Fibroblast of the aortic adventitia (primary cell): ENCODE measurements at places on chromosomes 11 and 22.

GRCh38 chr11:91563176-91563575 lies 661.4 kb upstream of the FAT3 start:
- no peak for DNase-seq

DNA sequence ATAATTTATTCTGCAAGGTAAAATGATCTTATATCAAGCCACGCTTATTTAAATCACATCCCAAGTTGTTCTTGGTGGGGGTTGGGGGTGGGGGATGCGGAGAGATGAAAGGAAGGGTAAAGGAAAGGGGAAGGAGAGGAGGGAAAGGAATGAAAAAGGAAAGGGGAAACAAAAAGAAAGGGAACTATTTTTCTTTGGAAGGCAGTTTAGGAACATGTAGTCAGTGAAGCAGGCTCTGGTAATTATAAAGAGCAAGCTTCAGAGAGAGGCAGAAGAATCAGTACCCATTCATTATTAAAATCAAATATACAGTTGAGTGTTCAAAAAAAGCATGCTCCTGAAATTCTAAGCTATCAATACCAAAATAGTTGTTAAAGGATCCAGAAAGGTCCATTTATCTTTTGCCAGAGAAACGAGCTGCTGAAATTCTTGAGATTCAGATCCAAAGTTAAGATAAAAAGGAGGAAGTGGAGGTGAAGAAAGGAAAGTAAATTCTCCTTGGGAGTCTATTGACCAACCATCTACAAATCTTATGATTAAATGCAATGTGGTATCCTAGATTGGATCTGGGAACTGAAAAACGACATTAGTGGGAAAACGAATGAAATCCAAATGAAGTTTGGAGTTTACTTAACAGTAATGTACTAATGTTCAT lies 107.4 kb downstream of the SGSM3 start:
- no peak for DNase-seq

- DNase-seq: no peak
Observed at GRCh38 chr22:35479985-35480550, 60.6 kb upstream of the RASD2 start.

DNA sequence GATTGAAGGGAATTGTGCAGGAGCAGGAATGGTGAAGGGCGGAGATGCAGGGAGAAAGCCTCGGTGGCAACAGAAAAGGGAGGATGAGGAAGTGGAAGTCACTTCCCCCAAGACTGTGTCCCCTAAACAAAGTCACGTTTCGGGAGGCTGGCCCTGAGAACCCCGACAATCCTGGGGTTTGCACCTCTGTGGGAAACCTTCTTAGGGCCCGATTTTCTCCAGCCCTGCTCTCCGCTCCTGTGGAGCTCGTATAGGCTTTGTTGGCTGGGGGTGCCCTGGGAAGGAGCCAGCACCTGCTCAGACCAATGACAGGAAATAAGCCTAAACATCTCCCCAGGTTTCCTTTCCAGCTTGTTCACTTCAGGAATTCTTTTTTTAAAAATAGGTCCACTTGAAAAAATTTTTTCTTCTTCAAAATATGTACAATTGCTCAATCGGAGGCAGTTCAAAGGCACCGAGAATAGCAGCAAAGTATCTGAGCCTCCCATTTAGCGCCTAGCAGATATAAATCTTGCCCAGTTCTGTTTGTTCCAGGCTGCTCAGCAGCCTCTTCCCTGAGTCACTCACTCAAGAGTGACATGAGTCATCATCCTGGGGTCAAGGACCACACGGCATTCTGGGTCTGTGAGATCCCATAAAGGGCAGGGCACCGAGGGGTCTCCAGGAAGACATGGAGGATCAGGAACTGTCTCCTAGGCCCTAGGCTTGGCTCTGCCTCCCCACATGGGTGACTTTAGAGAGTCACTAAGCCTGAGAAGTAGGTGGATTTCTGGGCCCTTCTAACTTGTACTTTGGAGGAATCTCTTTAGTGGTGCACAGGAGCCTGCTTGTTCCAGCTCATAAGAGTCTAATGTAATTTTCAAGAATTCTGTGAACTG lies 34.0 kb downstream of the IRAG1 start:
- DNase-seq: peak; percentile 95

GRCh38 chr11:134469627-134470026 lies 57.6 kb upstream of the B3GAT1 start:
- DNase-seq: no peak

GRCh38 chr11:87022254-87022653 lies 15.5 kb upstream of the TMEM135 start:
- no peak for DNase-seq

DNA sequence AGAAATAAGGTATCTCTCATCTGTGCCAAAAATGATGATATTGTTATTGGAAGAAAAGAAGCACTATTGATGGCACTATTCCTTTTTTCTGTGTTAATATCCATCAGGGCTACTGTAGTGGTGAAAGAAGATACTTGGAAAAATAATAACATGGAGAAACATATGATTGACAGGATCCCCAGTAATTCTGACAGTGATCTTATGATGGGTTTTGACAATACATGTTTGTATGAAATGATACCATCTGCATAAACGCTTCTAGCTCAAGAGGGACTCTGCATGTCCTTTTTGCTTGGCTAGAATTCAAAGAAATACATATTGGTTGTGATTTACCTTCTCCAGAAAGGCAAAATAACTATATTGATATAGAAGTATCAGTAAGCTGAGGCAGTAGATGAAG lies 178.1 kb downstream of the GUCY1A2 start:
- DNase-seq: no peak

DNA sequence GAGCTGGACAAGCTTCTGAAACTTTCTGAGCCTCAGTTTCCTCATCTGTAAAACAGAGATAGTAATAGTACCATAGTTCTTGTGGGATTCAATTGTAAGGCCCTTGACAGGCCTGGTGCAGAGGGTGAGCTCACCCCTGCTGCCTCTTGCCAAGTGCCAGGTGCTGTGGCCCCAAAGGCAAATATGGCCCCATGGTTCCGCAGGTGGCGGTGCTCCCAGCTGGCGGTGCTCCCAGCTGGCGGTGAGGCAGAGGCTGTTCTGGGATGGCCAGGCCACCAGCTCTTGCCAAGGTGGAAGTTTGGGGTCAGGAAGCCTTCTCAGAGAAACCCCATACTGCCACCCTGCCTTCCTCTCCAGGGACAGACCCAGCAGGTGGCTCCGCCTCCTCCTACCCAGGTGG lies 8.8 kb downstream of the NPTXR start:
- DNase-seq: no peak

DNA sequence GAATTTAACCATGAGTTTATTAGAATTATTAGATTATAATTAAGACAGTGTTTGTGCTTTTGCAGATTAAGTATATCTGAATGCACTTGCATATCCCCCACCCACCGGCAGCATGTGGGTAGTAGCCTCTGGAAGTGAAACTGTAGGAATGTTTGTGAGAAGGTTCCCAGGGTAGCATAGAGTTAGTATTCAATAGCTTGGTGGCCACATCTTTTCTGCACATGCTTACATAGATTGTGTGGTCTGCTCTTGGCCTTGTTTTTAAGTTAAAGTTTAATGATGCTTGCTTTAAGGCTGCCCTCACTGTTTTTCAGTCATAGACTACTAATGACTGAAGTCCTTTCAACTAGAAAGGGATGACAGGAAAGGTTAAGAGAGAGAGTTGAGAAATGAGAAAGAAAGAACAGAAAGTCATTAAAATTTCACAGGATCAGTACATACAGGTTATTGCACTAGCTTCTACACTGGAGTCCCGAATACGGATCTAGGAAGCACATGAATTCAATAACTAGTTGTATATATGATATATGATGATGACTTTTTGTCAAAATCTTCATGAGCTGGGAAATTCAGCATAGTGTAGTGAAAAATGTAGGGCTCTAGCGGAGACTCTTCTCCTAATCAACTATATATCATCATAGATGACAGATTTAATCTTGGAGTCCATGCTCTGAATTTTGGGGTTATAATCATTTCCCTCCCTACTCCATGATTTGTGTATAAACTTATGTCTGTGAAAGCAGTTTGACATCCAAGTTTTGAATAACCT lies 137.1 kb downstream of the ARHGAP42 start:
- no peak for DNase-seq

DNA sequence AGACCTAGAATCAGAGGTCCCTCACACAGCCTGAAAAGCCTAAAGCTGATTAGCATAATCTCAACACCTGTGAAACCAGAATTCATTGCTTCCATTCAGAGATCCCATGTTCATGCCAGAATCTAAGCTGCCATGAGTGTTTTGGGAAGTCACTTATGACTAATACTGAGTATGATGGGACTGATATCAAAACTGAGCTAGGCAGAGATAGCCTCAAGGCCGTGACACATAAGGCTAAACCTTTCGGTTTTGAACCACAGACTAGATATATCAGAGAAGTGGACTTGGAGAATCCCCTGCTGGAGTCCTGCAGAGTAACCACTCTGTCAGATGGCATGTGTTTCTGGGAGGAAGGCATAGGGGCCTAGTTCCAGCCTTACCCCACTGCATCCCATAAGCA lies 23.1 kb upstream of the GLYATL2 start:
- DNase-seq: no peak

GRCh38 chr11:60926500-60926899 lies 2.2 kb downstream of the TMEM132A start:
- no peak for DNase-seq

- peak; percentile 86 for DNase-seq
Observed at GRCh38 chr11:63871962-63872799, 33.3 kb downstream of the MARK2 start.

DNA sequence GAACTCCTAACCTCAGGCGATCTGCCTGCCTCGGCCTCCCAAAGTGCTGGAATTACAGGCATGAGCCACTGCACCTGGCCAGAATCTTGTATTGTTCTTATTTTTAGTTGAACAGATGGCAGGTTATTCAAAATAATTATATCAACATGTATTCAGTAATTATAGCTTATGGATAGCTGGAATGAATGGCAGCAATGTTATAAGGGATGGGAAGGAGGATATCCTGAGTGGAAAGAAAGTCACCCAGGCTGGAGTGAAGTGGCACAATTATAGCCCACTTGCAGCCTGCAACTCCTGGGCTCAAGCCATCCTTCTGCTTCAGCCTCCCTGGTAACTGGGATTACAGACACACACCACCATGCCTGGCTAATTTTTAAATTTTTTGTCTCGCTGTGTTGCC lies 88.1 kb downstream of the MED15 start:
- DNase-seq: no peak

GRCh38 chr11:7204778-7205177 lies 46.9 kb upstream of the SYT9 start:
- peak; percentile 23 for DNase-seq

DNA sequence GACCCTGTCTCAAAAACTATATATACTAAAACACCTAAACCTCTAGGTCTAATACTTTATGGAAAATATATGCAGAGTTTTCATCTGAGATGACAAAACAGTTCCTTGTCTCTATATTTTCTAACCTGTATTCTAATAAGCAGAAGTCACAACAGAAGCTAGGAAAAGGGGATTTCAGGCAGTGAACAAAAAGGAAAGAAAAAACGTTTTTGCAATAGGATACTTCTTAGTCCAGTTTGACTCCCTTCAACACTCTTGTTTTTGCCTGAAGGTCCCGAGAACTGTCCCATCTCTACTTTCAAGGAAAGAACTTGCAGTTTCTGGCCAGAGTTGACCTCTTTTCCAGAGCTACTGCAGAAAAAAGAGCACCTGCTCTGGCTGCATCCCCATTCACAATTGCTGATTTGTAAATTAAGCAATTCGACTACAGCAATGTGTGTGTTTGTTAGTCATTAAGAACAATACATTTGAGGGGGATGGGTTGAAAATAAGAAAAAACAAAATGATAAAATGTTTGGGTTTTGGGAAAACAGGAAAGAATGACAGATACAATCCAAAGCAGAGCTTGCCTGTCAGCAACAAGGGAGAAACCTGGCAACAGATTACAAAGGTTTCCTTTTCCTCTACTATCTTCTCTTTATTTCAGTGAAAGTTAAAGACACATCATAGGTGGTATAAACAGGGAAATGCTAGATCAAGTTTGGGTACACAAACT lies 160.0 kb downstream of the FCHSD2 start:
- no peak for DNase-seq

- peak; percentile 98 for DNase-seq
Observed at GRCh38 chr11:86577644-86578636, 94.5 kb downstream of the ME3 start.

DNA sequence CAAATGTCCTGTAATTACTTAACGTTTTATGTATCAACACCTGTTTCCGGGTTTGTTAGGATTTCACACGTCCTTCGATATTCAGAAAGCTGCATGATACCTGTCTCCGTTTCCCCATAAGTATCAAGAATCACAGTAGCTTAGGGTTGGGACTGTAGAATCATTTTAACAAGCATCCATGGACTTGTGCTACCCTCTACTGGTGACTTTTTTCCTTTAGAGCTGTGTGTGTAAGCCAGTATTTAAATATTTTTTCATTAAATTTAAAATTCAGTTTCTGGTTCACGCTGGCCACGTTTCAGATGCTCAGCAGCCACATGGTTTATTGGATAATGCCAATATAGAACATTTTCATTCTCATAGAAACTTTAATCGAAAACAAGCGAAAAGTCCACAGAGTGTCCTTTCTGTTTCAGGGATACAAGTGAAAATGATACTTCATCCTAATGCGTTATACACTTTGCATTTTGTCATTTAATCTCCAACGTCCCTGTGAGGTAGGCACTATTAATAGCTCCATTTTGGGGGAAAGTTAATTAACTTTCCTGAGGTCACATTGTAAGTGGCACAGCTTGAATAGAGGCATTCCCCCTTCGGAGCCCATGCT lies 61.5 kb upstream of the SLC25A18 start:
- DNase-seq: peak; percentile 82
